ENCODE measurements at places on chromosomes 5 and 9.

- peak; percentile 62 for DNase-seq
These were observed 122.1 kb upstream of the COL5A1 start for GRCh38 chr9:134519375-134520070.

DNA sequence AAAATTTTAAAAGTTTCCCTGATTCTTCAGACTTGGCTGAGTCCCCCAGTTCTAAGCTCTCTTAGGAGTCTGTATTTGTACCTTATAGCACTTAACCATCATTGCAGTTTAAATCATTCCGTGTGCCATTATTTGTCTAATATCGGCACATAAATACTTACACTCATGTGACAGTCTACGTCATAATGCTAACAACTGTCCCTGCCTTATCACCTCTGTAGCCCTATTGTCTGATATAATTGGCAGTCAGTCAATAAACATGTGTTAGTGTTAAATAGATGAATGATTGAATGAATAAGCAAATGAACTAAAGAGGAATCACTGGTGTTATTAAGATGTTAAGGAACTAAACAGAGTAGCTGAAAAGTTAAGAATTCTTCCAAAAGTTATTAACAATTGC lies 287.8 kb downstream of the EBF1 start:
- no peak for DNase-seq

- DNase-seq = no peak
These were observed 49.1 kb downstream of the ERAP1 start for GRCh38 chr5:96758621-96759020.

- DNase-seq = no peak
These were observed 906 bp downstream of the SLC25A51 start for GRCh38 chr9:37902796-37903646.

DNA sequence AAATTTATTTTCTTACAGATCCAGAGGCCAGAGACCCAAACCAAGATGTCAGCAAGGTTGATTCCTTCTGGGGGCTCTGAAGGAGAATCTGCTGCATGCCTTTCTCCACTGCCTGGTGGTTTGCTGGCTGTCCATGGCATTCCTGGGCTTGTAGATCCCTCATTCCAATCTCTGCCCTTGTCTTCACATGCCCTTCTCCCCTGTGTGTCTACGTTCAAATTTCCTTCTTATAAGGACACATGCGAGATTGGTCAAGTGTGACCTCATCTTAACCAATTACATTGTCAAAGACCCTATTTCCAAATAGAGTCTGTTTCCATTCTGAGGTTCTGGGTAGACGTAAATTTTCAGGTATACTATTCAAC lies 84.5 kb upstream of the RAI14 start:
- no peak for DNase-seq

DNA sequence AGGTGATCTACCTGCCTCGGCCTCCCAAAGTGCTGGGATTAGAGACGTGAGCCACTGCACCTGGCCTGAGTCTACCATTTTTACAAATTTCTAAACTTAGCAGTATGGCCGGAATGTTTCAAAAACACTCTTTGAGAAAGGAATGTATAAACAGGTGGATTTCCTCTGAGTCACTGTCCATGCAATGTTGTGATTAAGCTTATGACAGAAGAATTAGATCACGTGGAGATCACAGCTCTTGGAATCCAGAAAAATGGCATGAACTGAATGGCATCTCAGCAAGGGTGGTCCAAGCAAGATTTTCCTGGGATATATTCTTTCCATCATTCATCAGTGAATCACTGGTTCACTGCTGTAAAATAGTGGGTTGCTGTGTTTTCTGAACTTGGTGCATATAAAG lies 865.0 kb downstream of the PTPRD start:
- no peak for DNase-seq

GRCh38 chr9:90916147-90916734 lies 114.6 kb downstream of the SYK start:
- DNase-seq = no peak

DNA sequence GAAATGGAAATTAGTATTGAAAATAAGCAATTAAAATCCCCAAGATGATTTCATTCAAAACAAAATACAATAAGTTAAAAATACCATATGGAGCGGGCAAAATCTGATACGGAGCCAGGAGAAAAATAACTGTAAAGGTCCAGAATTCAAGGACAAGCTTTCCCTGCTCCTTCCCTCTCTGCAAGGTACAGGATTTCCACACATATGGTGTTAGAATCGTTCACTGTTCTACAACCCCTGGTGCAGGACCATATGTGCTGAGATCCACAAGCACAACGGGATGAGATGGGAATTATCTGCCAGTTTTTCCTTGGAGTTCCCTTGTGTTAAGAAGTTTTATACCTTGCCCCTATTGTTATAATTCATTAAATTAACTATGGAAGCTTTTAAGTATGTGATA lies 94.7 kb upstream of the DMAC1 start:
- DNase-seq = no peak

- no peak for DNase-seq
These were observed 199.8 kb downstream of the MAPKAP1 start for GRCh38 chr9:125507226-125507625.

- DNase-seq = no peak
These were observed 6.9 kb downstream of the CAMK4 start for GRCh38 chr5:111231119-111231518.

DNA sequence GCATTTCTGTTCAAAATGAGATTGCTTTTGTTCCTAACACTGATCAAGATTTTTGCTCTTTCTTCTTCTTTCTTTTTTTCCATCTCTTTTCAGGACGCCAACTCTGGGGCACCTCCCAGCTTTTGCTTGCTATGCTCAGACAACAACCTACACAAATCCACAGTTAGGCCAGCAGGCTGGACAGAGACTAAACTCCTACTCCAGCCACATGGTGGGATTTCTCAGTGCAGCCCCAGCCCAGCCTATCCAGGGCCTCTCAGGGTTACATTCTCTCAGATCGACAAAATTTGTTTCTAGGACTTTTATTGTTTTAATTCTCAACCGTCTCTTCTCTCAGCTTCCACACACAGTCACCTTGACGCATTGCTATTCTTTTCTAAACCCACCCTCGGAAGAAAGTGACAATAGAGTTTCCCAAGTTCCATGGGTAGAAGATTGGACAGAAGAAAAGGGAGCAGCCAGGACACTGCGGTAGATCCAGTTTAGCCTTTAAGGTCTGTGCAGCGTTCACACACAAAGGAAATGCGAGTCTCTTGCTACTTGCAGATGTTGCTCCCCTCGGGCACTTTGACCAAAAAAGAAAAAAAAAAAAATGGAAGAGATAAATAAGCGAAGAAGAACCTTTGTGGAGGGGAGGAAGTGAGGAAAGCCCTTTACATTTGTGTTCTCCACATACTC lies 588.6 kb upstream of the GRAMD2B start:
- no peak for DNase-seq

- no peak for DNase-seq
These were observed 332.4 kb upstream of the EFNA5 start for GRCh38 chr5:108003178-108003577.

DNA sequence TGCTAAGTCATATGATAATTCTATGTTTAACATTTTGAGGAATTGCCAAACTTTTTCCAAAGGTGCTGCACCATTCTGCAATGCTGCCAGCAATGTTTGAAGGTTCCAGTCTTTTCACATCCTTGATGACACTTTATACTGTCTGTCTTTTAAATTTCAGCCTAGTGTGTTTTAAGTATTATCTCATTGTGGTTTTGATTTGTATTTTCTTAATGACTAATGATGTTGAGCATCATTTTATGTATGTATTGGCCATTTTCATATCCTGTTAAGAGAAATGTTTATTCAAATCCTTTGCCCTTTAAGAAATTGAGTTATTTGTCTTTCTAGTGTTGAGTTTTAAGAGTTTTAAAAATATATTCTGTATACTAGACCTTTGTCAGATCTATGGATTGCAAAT lies 5.0 kb upstream of the TEX48 start:
- DNase-seq = no peak

- peak; percentile 69 for DNase-seq
These were observed 3.1 kb downstream of the RNF44 start for GRCh38 chr5:176533894-176534611.

DNA sequence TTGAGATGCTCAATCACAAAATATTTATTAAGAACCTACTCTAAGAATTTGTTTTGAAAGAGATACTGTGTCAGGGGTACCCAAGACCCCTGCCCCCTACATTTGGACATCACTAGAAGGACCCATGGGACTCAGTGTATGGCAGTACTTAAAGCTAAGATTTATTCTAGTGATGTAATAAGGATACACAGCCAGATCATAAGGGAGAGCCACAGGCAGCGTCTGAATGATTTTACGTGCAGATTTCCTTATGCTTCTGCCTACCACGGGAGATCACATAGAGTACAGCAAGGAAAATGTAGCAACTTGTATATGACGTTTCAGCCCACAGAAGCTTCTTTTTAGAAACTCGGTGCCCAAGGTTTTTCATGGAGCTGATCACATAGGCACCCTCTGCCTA lies 172.9 kb downstream of the DEPDC1B start:
- DNase-seq = no peak
